Stimulated activated CD4-positive, alpha-beta T cell treated with anti-CD3 and anti-CD28 coated beads, Interleukin-4, amount 100 ng/mL, for 1 hour (primary cell): ENCODE measurements at places on chromosomes 11 and 22.

GRCh38 chr22:30882974-30883533 is 85.5 kb downstream of the MORC2 start:
- no peak for DNase-seq

GRCh38 chr11:32255841-32256240 is 165.0 kb downstream of the RCN1 start:
- no peak for DNase-seq

DNA sequence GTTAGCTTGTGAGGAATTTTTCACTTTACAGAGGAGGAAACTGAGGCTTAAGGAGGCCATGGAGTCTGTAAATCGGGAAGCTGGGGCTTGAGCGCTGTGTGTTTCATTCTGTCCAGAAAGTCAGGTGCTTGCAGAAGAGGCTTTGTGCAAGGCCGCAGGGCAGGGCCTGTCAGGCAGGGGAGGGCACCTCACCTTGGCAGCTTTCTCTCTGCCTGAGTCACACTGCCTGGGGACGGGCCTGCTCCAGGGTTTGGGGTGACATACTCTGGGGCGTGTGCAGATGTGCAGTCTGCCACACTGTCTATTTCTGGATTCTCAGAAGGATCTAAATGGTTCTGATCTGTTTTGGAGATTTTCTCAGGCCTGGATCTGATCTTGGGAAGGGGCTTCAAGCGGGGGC is 8.4 kb downstream of the INCENP start:
- DNase-seq, result no peak

DNA sequence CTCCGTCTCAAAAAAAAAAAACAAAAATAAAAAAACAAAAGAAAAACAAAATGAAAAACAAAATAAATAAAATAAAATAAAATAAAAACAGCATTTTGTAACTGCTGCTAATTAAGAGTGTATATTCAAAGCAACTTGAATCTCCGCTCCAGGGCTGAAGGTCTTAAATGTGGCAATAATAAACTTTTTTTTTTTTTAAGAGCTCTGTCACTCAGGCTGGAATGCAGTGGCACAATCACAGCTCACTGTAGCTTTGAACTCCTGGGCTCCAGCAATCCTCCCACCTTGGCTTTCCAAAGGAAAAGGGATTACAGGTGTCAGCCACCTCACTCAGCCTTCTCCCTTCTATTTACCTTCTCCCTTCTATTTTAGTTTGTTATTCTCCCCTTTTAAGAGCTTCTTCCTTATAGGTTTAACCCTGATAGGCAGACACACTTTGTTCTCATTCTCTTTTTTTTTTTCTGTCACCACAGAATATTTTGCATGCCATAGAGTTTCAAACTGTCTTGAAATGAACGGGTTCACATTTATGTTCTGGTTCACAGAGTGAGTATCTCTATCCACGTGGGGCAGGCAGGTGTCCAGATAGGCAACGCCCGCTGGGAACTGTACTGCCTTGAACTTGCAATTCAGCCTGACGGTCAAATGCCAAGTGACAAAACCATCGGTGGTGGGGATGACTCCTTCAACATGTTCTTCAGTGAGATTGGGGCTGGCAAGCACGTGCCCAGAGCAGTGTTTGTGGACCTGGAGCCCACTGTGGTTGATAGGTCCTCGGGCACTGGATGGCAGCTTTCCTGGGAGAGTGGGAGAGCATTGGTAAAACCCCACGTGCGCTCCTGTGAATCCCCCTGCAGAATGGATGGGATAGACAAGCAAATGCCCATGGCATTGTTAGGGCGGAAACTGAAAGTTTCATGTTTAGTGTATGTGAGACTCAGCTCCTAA is 19.4 kb downstream of the LRRC74B start:
- no peak for DNase-seq

DNA sequence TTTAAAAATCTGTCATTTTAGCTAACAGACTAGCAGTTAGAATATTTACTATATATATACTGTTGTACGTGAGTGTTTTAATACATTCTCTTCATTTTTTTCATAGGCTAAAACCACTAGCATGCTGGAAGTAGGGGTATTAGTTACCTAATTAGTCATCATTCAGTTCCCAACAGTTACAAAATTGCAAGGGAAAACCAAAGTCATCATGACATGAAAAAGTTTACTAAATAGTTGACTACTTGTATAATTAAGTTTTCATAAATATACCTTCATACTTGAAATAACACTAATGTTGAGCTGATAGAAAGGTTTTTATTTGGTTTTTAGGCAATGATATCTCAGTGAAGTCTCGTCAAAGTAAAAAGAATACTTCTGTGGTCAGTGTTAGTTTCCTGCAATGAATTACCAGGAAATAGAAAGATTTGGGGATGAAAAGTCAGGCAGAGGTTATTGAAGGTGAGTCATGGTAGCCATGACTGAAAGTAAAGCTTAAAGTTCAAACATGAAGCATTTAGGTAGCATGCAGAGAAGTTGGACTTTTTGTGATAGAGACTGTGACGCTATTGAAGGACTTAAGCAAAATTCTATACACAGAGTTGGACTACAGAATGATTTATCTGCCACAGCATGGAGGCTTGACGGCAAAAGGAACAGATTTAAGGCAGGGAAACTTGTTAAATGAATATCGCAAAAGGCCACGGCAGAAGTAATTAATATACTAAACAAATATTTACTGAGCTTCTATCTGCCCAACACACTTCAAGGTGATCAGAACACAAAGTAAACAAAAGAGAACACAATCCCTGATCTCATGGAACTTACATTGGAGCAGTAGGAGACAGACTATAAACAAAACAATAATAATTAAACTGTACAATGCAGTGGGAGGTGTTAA is 828.1 kb upstream of the FAT3 start:
- DNase-seq, result no peak

DNA sequence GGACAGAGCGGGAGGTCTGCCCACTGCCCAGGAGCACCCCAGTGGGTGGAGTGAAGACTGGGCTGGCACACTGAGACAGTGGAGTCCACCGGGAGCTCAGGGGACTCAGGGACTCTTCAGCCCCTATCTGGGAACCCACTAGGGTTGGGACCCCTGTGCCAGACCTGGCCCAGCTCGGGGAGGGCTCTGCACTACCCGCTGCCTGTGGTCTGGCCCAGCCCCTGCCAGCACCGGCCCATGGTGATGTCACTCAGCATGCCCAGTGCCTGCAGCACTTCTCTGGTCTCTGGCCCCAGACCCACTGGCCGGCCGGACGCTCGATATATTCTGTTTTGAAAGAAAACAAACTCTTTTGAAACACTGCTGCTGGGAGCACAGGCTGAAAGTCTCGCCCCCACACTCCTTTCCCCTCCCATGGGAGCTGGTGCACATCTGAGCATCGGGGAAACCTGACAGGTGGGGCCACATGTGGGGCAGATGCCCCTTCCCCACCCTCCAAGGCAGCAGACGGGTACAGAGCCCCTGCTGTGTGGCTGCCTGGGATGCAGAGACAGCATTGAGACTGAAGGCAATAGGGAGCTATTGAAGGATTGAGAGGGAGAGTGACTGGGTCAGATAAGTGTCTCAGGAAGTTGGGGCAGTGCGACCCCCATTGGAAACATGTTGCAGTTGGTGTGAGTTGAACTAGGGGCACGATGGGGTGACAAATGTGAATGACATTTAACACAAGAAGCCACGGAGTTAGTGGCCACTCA is 62.9 kb downstream of the MYEOV start:
- DNase-seq, result no peak

DNA sequence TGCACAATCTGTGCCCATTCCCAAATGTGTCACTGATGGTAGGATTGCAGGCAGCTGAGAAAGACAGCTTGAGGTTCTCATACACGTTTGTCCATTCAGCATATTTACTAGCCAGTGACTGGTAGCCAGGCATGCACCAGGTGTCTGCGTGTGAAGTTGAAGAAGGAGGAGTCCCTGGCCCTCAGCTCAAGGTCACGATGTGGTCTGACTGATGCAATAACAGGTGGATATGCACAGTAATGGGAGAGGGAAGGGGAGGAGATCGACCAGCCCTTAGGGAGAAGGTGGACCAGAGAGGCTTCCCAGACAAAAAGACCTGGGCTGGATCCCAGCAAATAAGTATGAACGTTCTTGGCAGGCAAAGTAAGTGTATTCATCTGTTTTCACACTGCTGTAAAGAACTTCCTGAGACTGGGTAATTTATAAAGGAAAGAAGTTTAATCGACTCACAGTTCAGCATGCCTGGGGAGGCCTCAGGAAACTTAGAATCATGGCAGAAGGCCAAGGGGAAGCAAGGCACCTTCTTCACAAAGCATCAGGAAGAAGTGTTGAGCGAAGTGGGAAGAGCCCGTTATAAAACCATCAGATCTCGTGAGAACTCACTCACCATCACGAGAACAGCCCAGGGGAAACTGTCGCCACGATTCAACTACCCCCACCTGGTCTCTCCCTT is 96.0 kb downstream of the MN1 start:
- no peak for DNase-seq

- no peak for DNase-seq
These were observed 90.3 kb downstream of the KCNQ1 start for GRCh38 chr11:2534957-2535672.

DNA sequence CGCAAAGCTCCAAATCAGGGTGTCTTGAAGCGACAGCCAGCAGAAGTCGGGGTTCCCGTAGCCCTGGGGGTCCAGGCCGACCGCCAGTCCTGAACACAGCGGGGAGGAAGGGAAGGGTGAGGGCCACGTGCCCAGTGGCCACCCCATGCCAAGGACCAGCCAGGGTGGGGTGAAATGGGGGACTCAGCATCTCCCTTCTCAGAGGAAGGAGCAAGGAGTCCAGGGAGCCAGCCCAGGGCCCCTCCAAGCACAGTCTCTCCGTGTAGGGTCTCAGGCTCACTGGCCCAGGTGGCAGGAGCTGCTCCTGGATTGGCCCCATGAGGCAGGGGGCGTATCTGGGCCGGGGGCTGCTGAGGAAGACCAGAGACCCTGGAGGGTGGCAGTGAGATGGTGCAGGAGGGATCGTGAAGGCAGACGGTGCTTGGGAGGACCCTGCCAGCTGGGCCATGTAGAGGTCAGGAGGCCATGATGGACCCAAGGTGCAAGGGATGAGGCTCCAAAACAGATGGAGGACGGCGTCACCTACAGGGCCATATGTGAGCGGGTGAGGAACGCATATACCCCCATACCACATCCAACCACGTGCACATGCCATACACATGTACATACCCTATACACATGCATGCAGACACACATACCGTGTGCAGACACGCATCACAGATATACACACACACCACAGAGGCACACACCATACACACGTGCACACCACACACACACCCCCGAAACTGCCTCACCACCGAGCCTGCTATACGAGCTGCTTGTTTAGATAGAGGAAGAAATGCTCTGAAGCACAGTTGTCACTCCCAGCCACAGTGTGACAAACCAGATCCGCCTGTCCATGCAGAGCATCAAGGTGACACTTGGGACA is 34.4 kb downstream of the TRMU start:
- no peak for DNase-seq

- no peak for DNase-seq
These were observed 36.9 kb upstream of the PRR5 start for GRCh38 chr22:44665115-44665514.

DNA sequence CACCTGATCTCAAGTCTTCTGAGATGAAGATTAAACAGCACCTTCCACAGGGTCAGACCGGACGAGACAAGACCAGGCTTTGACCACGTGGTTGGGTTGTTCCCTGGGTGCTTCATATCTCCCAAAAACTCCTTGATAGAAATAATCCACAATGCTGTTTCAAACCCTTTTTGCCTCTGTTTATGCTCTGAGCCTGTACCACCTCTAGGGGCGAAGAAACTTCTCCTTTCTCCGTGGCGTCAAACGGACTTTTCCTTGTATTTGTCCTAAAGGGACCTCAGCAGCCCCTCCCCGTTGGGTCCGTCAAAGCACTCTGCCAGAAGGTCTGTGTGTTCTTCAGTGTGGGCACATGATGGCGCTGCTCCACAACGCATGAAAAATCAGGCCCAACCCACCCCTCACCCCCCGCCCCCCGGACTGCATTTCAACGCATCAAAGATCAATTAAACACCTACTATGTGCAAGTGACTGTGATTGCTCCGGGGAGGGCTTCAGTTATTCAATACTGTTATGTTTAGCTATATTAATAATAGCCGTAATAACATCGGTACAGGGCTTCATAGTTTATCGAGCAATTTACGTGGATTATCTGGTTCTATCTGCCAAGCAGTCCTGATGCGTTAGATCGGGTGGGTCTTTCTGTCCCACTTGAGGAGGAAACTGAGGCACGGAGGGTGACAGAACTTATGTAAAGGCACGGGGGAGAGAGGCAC is 17.3 kb upstream of the EIF3D start:
- peak; percentile 34 for DNase-seq

DNA sequence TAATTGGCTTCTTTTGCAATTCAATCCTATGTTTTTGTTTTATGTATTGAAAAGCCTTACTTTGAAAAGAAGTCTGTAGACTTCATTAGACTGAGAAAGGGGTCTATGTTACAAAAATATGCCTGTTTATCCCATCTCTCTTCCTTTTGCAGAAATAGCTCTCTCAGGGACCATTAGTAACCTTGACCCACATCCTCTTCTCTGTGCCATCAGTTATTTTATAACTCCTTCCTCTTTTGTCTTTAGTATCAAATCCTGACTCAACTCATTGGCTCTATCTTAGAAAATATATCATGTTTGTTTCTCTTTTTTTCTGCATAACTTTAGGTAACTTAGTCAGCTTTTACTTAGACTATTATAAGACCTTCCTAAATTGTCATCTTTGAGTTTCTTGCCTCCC is 20.3 kb downstream of the ZC3H12C start:
- no peak for DNase-seq

DNA sequence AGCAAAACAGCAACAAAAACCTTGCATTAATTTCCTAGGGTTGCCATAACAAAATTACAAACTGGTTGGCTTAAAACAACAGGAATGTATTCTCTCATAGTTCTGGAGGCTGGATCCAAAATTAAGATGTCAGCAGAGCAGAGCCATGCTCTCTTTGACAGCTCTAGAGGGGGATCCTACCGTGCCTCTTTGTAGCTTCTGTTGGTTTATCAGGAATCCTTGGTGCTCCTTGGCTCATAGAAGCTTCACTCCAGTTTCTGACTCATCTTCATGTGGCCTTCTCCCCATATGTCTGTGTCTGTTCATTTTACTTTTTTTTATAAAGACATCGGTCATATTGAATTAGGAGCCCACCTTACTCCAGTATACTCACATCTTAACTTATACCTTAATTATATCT is 90.5 kb upstream of the POU2AF2 start:
- no peak for DNase-seq

- DNase-seq, result no peak
These were observed 22.4 kb upstream of the LRRC10B start for GRCh38 chr11:61486011-61486620.

- peak; percentile 64 for DNase-seq
These were observed 8.4 kb downstream of the LRRC10B start for GRCh38 chr11:61516675-61517572.

- no peak for DNase-seq
These were observed 22.2 kb downstream of the LIF start for GRCh38 chr22:30224161-30224857.

DNA sequence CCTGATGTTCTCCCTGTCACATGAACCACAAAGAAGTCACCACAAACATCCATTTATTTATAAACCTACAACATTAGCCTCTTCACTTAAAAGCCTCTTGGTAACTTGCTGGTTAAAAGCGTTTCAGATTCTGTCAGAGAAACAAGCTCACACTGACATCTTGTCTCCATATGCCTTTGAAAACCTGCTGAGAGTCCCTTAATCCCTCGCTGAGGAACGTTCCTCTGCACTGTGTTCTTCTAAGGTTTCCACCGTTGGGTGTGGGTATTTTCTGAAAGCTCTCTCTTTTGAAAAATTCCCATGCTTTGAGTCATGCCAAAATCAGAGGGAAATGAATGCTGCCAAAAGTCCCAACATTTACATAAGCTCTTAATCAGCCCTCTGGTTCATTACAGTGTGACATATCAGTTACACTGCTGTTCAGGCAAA is 149.8 kb downstream of the CCDC34 start:
- DNase-seq, result no peak

GRCh38 chr11:75667255-75667830 is 1.5 kb downstream of the MAP6 start:
- DNase-seq, result no peak
